Stimulated activated naive CD8-positive, alpha-beta T cell treated with anti-CD3 and anti-CD28 coated beads, Interleukin-15, Interleukin-2, amounts not matched to agents 100 U/mL and 50 U/mL, for 24 hours (primary cell): ENCODE measurements at places on chromosomes 3 and 15.
A peak's percentile ranks its signal among the peaks of the same experiment; 100 is the strongest.

- no peak for DNase-seq
These were observed 568 bp upstream of the NEK4 start for GRCh38 chr3:52771334-52771681.

- DNase-seq = peak; percentile 32
These were observed 60.2 kb upstream of the TSEN2 start for GRCh38 chr3:12423918-12424630.

DNA sequence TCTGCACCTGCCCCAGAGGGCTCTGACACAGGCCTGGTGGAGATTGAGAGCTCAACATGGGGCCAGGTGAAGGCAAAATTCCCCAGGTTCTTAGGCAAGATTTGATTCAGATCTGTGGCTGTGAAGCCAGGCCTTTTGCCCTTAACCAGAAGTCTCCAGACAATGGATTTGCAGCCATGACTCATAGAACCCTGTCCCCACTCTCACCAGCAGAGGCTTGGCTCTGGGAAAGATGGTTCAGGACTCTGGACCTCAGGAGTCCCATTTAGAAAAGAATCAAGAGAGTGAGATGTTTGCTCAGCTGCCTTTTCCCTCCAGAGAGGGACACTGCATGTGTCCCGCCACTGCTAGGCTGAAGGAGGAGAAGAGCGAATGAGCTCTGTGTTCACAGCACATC is 361.4 kb upstream of the ICE2 start:
- DNase-seq = no peak

- DNase-seq = no peak
These were observed 44.0 kb downstream of the LPP start for GRCh38 chr3:188198001-188198400.

- no peak for DNase-seq
These were observed 196.8 kb upstream of the AGTR1 start for GRCh38 chr3:148500881-148501280.

GRCh38 chr3:43755516-43756200 is 64.9 kb downstream of the ABHD5 start:
- DNase-seq = peak; percentile 9

GRCh38 chr3:97975466-97975865 is 3.2 kb upstream of the RIOX2 start:
- DNase-seq = no peak

DNA sequence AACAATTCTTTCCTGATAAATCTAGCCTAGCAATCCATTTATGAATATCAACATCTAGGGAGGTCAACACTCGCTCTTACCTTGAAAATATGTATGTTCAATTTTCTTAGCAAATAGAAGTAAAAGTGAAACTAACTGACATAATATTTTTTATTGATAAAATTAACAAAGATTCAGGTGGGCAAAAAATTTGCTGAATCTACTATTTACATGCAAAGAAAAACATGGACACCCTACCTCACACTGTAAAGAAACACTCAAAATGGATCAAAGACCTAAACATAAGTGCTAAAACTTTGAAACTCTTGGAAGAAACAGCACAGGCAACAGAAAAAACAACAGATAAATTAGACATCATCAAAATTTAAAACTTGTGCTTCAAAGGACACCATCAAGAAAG is 151.6 kb upstream of the MYRIP start:
- DNase-seq = no peak
